Stimulated activated CD8-positive, alpha-beta memory T cell treated with anti-CD3 and anti-CD28 coated beads, Interleukin-4, amount 100 ng/mL, for 4 hours (primary cell): ENCODE measurements at places on chromosomes 6 and 20.

DNA sequence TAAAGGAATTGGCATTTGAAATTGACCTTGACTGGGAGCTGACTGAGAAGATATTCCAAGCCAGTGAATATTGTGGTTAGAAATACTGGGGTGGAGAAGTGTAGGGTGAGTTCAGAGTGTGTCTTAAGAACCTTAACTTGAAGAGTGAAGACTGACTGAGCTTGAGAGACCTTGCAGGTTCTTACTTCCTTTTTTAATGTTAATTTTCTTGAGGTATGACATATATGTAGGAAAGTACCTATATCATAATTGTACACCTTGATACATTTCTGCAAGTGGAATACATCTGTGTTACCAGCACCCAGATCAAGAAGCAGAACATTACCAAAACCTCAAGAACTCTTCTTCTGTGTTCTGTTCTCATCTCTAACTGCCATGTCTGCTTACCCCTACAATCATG lies 11.0 kb downstream of the DHX35 start:
- no peak for DNase-seq

- DNase-seq: peak; percentile 59
These were observed 2.0 kb downstream of the MYB start for GRCh38 chr6:135183002-135183531.

- no peak for DNase-seq
These were observed 193.3 kb downstream of the TSHZ2 start for GRCh38 chr20:53165452-53165851.

DNA sequence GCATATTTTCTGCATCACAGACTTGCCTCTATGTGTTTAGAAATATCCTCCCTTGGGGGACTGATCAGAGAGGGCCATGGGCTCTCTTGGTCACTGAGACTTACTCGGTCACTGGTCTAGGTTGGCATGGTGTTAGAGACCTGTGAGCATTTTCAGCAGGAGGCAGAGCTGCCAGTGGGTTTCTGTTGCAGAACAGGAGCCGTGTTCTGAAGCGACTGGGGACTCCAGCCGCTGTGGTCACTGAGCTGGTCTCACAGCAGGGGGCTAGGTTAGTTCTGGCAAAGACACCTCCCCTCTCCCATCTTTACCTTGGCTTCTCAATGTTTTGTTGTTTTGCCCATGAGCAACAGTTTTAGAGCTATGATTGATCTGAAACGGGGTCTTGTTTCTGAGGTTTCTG lies 8.7 kb downstream of the TMEM181 start:
- no peak for DNase-seq

DNA sequence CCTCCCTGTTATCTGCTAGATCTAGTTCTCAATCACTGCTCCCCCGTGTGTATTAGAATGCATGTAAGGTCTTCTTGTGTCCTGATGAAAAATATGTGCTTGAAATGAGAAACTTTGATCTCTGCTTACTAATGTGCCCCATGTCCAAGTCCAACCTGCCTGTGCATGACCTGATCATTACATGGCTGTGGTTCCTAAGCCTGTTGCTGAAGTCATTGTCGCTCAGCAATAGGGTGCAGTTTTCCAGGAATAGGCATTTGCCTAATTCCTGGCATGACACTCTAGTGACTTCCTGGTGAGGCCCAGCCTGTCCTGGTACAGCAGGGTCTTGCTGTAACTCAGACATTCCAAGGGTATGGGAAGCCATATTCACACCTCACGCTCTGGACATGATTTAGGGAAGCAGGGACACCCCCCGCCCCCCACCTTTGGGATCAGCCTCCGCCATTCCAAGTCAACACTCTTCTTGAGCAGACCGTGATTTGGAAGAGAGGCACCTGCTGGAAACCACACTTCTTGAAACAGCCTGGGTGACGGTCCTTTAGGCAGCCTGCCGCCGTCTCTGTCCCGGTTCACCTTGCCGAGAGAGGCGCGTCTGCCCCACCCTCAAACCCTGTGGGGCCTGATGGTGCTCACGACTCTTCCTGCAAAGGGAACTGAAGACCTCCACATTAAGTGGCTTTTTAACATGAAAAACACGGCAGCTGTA lies 73.4 kb downstream of the PTPN1 start:
- no peak for DNase-seq
